ENCODE measurements at places on chromosomes 5 and 9. TPM values are rescaled to one million over a fixed set of nuclear protein-coding genes. Genes with fewer than 3 reads are reported as not detected.

DNA sequence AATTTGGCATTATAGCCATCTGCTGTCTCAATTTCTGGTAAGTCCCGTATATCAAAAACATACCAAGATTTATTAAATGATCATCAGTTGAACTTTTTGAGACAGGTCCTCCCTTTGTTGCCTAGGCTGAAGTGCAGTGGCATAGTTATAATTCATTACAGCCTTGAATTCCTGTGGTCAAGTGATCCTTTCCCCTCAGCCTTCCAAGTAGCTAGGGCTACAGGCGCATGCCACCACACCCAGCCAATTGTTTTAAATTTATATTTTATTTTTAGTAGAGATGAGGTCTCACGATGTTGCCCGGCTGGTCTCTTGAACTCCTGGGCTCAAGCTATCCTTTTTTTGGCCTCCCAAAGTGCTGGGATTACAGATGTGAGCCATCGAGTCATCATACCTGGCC, 418.9 kb downstream of the ARHGEF28 start:
- no peak for DNase-seq

Gene DMRTA1
- 0.73 TPM for total RNA-seq

DNA sequence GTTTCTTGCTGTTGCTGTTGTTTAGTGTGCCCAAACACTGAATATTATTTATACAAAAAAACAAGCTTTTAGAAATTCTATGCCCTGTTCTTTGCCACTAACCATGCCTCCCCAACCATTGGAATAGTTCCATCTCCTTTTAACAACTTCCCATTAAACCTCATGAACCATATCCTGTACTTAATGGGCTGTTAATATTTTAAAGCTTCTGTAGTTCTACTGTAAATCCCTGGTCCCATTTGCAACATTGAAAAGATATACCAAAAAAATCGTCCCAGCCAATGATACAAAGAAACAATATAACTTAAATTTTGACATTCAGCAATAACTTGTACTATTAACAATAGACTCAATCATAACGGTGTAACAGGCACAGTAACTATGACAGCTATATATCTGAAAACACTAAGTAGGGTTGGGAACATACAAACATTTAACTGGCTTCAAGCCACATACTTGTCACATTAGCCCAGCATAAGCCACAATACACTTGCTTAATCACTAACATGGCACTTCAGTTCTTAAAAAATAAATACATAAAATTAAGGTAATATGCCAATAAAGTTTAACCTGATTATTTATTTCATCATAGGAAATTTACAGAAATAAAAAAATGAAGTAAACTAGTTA, 86.1 kb downstream of the ADAMTS6 start:
- no peak for DNase-seq

GRCh38 chr9:761176-761792, 80.2 kb upstream of the DMRT1 start:
- DNase-seq: no peak

- DNase-seq: no peak
Observed at GRCh38 chr5:103369125-103370120, 110.9 kb downstream of the MACIR start.

DNA sequence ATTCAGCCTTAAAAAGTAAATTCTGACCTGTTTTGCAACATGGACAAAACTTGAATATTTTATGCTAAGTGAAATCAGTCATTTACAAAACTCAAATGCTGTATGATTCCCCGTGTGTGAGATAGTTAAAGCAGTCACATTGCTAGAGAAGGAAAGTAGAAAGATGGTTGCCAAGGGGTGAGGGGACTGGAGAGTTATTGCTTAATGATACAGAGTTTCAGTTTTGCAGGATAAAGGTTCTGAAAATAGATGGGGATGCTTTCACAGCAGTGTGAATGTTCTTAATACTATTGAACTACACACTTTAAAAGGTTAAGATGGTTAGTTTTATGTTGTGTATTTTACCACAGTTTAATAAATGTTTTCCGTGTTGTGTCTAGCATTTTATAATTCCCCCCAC, 51.2 kb downstream of the SGCD start:
- no peak for DNase-seq

DNA sequence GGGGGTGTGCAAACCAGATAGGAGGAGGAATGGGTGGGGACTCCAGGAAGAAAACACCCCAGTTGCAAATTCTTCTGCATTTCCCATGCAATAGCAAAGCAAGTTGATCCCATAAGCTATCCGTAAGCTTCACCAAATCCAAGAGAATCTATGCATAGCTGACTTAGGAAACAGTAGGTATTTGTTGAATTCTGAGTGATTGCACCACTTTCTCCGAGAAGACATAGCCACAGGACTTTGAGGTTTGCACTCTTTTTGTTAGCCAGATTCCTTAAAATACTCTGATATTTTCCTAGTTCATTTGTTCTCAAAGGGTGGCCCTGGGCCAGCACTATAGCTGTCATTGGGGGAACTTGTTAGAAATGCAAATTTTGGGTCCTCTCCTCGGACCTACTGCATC, 271.9 kb downstream of the SLIT3 start:
- no peak for DNase-seq

- DNase-seq: no peak
Observed at GRCh38 chr5:116763987-116764866, 189.6 kb upstream of the SEMA6A start.

- no peak for DNase-seq
Observed at GRCh38 chr5:89302102-89302891, 419.3 kb upstream of the MEF2C start.

DNA sequence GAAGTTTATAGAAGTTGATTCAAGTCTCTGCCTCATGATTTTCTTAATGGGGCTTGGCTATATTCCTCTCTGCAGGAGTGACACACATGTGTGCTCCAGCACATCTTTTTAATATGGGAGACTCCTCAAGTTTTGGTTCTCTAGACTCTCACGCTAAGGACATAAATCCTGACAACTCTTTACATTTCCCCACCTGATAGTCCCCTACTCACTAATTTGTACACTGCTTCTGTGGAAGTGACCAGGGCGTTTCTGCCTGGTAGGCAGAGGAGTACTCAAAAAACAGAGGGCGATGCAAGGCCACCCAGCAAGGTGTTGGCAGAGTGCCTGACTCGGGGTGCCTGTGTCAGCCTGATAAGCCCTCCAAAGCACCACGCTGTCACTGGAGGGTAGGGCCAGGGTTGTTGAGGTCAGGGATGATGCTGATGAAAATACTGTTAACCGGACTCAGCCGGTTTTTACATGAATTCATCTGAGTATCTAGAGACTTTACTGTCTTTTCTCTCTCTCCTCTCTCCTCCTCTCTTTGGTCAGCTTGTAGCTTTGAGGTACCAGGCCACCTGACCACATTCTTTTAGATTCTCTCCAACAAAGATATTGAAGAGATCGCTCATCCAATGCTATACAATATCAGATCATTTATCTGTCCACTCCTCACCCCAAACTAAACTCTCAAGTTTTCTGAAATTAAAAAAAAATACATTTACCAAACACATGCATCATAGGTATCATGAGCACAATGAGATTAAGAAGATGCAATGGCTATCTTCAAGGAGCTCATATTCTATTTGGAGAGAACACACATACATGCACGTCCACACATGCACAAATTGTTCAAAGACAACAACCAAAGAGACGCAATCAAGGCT, 205.2 kb downstream of the PIK3R1 start:
- no peak for DNase-seq

- no peak for DNase-seq
Observed at GRCh38 chr9:73154722-73155121, 3.1 kb downstream of the ANXA1 start.

Gene CKMT2
- 1,081 TPM for total RNA-seq

Gene FYB1
- total RNA-seq: 1.2 TPM

Gene LAMC3
- total RNA-seq: 0.07 TPM

DNA sequence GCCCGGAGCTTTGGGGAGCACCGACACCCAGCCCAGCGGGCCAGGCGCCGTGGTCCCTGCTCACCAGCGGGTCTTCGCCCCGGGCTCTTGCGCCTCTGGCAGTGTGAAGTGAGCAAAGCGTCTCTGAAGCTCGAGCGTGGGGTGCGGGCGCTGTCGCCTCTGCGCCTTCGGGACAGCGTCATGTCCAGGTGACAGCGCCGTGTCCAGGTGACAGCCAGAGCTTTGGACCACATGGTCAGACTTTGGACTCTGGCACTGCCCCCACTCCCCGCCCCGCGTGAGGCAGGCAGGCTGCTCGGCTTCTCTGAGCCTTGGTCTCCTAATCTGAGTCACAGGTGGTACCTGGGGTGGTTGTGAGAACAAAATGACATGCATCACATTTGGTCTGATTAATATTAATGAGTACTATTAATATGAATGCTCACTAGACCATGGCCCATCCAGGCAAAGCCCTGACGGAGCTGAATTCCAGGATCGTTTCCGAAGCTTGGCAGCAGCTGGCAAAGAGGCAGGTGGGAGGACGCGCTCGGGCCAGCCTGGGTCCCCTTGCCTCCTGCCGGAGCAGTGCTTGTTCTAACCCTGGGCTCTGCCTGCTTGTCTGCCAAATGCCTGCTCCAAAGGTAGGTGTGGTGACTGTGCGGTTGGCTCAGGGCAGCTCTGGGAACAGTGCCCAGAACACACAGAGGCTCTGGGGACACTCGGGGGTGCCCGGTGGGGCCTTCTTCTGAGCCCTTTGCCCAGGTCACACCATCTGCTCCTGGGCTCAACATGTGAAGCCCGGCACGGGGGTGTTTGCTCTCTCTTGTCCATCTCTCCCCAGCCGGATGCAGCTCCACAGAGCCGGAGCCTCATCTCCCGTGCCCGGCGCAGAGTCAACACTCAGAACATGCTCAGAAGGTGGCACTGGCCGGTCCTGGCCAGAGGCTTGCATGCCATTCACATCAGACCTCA, 157.1 kb downstream of the OLFM1 start:
- DNase-seq: no peak

DNA sequence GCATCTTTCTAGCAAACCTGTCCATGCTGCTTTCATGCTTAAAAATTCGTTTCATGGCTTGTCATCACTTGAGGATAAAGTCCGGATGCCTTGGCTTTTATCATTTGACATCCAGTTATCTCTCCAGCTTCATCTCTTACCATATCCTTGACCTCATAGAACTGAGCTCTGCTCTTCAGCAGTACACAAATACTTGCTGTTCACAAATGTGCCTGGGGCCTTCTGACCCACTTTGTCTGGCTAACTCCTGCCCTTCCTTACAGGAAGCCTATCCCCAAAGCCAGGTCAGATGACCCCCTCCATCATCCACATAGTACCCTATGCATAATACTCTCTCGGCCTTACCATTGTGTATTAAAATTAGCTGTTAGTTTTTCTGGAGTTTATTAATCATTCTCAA, 249.1 kb downstream of the SAXO1 start:
- DNase-seq: no peak

DNA sequence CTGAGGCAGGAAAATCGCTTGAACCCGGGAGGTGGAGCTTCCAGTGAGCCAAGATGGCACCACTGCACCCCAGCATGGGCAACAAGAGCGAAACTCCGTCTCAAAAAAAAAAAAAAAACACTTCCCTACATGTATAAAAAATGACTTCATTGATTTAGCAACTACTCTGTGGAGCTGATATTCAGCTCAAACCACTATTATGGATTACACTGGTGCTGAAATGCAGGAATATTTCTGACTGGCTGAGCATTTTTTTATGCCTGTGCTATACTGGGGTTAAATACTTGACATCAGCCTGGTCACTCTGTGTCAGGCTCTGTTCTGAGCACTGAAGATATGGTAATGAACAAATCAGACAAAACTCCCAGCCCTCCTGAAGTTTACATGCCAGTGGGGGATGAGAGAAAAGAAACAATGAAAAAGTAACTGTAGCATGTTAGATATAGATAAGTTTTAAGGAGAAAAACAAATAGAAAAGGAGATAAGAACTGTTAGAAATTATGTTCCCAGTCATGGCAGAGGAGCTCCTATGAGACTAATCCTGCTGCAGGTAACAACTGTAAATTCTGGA, 22.6 kb upstream of the TTC39B start:
- DNase-seq: no peak

DNA sequence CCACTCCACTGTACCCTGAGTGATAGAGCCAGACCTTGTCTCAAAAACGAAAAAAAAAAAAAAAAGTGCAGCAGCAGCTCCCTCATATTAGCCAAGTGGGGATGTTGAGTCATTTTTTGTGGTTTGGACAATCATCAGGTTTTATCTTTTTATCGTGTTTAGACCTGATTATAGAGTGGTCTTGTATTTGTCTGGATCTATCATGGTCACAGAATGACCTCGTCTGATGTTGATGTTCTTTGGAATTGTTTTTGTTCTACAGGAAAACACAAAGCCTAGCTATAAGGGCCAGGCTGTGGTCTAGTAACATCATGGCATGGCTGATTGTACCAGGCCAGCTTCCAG, 1.6 kb upstream of the FBXW11 start:
- no peak for DNase-seq

Gene SH3RF2
- 97.1 TPM for total RNA-seq

Gene PKD2L2
- 0.70 TPM for total RNA-seq

DNA sequence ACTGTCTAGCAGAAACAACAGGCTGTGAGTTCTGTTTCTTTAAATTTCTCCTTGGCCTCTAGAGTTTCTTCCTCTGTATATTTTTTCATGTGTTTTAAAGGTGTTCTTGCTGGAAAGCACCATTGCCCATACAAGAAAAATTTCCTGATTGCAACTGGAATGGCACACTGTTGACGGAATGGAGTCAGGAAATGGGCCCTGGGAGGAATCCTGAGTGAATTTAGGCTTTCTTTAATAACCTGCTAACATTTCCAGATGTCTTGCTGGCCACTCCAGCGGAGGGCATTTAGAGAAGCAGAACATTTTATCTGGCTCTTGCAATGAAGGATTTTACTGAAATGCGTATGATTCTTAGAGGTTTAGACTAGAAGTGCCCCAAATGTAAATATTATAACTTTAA, 736.3 kb downstream of the TAF11L14 start:
- DNase-seq: no peak

Gene PPP1R26
- 5.9 TPM for total RNA-seq
